ENCODE measurements at places on chromosomes 5 and 9.

DNA sequence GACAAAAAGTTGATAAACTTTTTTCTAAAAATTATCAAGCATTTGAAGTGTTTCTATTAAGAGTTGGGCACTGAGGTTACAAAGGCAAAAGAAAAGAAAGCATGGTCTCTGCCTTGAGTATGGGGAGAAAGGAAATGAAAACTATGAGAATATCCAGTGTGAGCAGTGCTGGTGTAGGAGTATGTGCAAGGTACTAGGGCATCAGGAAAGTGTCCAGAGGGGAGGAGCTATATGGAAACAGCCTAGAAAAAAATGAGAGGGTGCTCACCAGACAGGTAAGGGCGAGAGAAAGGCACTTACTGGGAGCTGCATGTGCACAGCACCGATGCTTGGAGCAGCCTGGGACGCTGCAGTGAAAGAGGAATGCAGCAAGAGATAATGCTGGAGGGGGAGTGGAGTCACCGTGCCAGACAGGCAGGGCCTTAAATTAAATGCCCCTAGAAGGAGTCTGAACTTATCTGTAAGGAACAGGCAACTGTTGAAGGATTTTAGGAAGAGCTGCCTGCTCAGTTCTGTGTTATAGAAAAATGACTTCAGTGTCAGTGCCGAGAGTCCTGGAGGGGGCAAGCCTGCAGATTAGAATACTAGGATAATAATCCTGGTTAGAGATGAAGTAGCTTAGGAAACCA lies 14.0 kb downstream of the MCC start:
- DNase-seq = no peak

- DNase-seq = no peak
Measured at GRCh38 chr5:91928754-91929521, 545.8 kb upstream of the ARRDC3 start.

DNA sequence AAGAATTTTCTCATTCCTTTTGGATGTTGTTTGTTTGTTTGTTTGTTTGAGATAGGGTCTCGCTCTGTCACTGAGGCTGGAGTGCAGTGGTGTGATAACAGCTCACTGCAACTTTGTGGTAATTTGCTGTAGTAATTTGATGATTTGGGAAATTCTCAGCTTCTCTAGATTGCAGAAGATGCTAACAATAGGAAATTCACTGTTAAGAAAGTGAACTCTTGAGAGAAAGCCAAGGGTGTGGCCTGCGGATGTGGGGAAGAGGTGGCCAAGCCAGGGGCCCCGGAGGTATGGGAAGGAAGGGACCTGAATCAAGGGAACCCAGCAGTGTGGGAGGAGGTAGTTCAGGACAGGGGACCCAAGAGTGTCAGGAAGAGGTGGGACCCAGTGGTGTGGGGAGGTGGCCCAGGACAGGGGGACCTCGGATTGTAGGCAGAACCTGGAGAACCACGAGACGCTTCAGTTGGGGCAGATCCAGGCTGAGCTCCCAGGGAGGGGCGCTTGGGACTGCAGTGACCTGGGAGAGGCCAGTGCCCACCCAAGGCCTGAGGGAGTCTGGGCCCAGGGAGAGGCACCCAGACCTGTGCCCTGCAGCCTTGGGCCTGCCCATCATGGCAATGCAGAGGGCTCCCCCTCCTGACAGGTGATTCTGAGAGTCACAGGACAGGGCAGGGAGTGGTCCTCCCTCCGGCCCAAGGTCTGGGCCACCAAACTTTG lies 5.6 kb upstream of the LCN2 start:
- DNase-seq = no peak

- DNase-seq = no peak
Measured at GRCh38 chr5:14650052-14650451, 14.5 kb upstream of the OTULIN start.

DNA sequence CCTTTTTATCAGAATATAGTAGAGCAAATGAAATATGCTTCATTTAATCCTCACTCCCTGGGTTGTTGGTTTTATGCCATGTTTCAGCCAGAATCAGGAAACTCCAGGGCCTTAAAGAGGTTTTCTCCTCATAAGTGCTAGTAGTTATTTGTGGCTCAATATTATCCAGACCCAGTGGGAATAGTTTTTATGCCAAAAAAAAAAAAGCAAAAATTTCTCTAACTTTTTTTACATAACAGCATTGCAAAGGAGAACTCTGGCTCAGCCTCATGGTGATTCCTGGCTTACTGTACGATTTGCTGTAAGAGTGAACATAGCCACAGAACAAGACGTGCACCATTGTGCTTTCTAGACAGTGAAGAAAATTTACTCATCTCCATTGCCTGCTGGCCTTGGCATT lies 232.5 kb downstream of the PJA2 start:
- no peak for DNase-seq

- no peak for DNase-seq
Measured at GRCh38 chr9:69986970-69987369, 56.7 kb upstream of the MAMDC2 start.

Measured in activated CD8-positive, alpha-beta memory T cell treated with anti-CD3 and anti-CD28 coated beads for 1 hour (primary cell).